AG04449 (cell line): ENCODE measurements at places on chromosomes 7 and 10.

DNA sequence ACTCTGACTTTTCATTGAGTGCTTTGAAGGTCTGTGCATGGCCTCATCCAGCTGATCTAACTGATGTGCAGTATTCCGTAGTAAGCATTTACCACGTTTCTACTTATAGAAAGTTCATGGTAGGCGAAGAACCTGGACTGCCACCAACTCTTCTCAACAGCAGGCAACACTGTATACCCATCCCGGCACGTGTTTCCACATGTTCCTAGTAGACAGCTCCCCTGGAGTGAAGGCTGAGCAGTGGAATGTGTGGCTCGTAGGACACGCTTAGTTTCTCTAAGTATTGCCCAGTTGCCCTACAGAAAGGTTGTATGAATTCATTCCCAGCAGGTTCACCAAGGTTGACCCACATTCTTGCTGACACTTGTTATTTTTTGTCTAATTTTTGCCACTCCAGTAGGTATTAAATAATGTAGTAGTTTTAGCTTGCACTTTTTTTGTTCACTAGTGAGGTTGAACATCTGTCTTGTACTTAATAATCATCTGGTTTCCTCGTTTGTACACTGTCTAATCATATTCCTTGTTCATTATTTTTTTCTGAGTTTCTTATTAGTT, 15.2 kb downstream of the PROSER2 start:
- DNase-seq = no peak

DNA sequence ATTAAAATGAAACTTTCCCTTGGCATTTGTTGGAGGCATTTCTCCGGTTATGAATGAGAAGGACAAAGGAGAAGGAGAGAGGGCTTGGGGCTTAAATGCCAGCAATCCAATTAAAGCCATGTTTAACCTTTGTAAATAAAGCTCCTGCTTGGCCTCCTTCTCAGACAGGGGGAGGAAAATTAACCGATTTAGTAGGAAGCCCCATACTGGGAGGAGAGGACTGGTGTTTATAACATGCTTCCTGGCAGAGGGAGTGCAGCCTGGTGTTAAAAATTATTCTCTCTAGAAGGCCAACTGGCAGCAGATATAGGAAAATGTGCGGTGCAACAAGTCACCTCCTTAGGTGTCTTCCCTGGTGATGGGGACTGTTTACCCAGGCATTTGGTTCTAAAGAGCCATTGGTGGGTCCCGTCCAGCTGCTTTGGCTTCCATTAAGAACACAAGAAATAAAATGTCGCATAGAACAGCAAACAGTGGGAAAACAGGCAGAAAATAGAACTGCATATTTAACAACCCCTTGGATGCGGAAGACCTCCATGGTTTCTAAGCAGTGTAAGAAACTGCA, 846.5 kb downstream of the TYW1 start:
- DNase-seq = no peak

DNA sequence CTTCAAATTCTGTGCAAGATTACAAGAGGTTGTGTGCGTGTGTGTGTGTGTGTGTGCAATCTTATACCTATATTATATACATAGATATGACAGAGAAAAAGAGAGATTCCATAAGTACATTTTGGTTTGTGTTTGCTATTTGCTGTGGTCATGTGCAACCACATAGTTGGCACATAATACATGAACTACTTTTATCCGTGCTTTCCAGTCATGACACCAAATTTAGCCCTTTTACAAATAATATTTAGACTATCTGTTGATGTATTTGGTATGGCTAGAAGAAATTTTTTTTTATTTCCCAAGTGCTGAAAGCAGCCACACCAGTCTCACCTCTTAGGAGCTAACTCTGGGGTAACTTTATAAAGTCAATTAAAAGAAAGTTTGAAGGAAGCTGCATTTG, 63.5 kb upstream of the EGFR start:
- DNase-seq = no peak

GRCh38 chr10:22003964-22004281, 393 bp upstream of the DNAJC1 start:
- no peak for DNase-seq

- no peak for DNase-seq
Measured at GRCh38 chr7:50333221-50333651, 28.7 kb downstream of the IKZF1 start.

DNA sequence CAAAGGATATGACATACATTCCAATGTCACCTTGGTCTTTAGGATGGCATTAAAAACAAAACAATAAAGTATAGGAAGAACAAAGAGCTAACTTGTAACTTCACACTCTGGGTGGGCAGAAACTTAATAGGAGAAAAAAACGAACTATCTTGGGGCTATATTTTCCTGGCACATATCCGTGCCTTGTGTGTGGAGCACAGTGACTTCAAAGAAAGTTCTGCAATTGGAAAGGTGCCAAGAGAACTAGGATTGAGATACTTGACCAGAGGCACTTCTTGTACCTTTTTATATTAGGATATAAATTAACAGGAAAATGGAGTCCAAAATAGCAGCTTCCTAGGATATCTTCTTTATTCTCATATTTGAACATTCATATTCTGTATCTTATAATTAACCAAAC, 148.4 kb downstream of the SEMA3D start:
- DNase-seq = no peak

DNA sequence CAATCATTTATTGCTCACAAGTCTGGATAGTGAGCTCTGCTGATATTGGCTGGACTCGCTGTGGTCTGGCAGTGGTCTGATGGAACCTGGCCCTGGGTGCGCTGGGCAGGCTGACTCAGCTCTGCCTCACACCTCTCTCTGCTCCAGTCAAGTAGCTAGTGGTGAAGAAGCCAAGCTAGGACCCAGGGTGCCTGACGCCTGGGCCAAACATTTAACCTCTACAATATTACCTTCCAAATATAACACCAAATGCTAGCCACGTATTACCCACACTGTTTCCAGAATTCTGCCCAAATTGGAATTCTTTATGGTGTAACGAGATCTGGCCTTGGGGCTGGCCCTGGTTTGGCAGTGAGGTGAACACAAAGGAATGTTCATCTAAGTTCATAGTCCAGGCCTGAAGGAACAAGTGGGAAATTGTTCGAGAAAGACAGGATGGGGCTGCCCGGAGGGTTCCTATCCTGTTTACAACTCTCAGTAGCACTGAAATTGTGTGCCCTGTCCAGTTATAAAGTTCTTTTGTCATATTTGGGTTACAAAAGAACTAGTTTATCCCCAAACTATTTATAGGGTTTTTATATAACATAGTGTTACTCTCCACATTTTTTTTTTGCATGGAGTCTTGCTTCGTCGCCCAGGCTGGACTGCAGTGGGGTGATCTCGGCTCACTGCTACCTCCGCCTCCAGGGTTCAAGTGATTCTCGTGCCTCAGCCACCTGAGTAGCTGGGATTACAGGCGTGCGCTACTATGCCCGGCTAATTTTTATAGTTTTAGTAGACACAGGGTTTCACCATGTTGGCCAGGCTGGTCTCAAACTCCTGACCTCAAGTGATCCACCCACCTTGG, 16.3 kb downstream of the OR2AE1 start:
- no peak for DNase-seq

GRCh38 chr7:117479225-117480054, at the start of gene CFTR:
TSS of gene CFTR (plus strand) at chr7:117480025. CDS start at chr7:117480095, 70 bp downstream.
- no peak for DNase-seq

GRCh38 chr10:90644165-90644564, 213.7 kb downstream of the HTR7 start:
- no peak for DNase-seq

DNA sequence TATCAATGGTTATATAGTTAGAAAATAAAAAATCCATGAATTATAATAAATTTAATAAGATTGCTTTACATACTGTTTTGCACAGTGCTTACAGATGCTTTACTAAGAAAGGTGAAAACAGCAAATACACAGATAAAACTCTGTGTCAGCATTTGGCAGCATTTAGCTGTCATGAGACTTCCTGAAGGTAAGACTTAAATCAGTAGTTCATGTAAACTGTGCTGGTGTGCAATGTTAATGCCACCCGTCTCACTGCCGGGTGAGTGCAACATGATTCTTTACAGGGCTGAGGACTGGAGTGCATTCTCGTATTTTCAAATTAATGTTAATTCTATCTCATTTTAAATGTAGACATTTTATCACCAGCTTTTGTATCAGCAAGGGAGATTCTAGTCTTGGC, 326.2 kb upstream of the POT1 start:
- no peak for DNase-seq

DNA sequence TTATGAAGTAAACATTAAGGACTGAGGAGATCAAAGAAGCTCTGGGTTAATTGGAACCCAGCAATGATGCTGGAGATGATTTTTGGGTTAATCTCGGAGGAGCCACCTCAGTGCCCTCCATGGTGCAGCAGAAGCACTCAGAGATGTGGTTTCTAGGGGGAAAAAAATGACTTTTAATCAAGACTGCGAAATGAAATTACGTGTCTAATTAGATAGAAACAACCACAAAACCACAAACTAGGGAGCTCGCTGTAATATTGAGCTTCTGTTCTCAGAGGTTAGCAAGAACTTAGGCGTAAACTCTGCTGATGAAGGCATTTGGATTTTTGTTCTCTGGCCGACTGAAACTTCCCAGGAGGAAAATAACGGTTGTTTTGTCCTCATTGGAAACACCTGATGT, 319.0 kb downstream of the GRID1 start:
- no peak for DNase-seq

DNA sequence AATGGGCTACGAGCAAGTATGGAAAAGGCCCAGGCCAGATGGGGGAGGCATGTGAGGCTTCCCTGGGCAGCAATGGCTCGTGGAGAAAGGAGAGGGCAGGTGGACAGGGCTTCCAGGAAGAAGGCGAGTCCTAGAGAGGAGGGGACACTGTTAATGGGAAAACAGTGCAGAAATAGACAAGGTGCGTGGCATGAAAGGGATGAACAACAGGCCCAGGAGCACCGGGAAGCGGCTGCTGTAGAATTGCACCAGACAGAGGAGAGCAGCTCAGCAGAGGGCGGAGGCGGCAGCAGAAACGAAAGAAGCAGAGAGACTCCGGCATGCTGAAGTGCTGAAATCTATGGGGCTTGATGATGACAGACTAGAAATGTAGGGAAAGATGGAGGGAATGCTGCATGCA, 102.1 kb downstream of the PIP4K2A start:
- no peak for DNase-seq

- DNase-seq = no peak
Measured at GRCh38 chr7:105707967-105708762, 126.9 kb upstream of the EFCAB10 start.

- DNase-seq = no peak
Measured at GRCh38 chr7:31775556-31775955, 88.5 kb downstream of the PPP1R17 start.

DNA sequence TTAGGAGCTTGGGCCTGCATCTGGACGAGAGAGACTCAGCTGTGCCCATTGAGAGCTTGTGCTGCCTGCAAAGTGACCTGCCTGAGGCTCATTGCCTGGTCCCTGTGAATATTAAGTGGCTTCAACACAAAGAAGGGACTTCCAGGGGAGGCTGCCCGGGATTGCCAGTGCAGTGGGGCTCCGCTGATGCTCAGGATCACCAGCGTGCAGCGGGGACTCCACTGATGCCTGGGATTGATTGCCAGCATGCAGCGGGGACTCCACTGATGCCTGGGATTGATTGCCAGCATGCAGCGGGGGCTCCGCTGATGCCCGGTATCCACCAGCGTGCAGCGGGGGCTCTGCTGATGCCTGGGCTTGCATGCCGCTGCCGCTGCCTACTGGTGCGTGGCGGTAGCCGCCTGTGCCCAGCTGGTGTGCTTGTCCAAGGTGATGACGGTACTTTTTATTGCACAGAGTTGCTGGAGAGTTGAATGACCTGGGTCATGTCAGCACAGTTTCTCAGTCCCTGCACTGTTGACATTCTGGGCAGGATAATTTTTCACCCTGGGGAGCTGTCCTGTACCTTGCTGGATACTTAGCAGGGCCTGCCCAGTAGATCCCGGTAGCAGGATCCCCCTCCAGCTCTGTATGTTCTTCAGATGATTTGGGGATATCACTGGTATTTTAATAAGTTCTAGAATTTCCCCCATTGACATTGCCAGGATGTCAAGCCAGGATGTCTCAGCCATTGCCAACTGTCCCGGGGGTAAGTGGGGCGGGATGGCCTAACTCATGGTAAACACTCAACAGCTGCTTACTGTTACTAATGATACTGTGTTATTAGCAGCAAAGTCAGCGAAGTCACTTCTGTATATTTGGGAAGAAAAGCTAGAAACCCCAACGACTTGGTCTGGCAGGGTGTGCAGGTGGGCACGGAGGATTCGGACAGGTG, 13.0 kb downstream of the DOCK1 start:
- DNase-seq = no peak

DNA sequence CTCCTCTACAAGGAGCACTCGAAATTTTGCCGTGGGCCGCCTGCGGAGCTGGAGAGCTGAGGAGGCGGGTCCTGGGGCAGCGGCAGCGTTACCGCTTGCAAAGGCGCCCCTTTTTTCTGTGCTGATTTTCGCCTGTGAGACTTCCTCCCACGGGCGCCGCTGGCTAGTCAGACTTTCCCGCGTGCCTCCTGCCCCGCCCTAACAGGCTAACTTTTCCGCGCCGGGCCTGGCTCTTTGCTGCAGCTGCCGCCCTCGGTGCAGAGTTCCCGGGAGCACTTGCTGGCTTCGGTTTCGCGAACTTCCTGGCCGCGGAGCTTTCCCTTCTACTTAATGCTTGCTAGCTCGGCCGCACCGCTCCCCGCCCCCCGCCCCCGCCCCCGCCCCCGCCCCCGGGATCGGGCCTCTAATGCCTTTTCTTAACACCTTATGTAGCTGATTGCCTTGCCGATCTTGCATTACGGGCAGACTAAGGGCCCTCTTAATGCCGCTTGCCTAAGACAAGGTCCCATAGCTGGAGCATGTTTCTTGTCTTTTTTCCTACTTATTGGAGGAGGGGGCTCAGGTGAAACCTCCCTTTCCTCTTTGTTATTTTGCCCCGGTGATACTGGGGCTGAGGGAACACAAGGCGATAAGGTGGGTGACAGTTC, 37.9 kb upstream of the RASGEF1A start:
- no peak for DNase-seq

- no peak for DNase-seq
Measured at GRCh38 chr10:132303361-132304115, 4.2 kb downstream of the STK32C start.

- no peak for DNase-seq
Measured at GRCh38 chr10:127989481-127990012, 82.6 kb downstream of the PTPRE start.

DNA sequence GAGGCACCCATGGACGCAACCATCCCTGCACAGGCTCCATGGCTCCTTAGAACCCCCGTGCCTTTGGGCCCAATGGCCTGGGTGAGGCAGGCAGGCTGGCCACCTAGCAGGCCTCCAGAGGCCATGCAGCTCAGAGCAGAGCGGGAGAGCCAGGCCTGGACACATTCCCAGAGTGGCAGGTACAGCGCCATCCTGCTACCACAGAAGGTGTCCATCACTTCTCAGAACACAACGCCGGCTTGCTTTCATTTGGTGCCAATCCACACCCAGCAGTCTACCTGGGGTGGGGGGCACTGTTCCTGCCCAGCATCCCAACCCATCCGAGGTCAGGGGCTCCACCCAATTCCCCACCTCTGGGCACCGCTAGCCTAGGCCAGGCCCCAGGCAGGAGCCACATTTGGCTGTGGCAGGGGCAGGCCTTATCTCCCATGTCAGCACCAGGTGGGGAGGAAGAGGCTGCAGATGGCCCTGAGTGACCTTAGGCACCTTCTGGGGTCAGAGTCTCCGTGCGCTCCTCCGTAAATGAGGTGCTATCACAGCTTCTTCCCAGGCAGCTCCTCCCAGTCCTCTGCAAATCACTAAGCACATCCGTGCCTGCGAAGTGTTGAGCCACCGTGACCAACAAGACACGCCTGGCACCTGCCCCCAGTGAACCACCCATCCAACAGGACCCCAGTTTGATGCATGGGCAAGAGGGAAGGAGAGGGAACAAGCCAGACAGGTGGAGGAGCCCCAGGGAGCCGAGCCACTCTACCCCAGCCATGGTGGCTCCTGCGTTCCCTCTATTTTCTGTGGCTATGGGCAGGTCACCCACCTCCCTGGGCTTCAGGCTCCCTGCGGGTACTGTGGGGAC, 14.2 kb downstream of the KCNH2 start:
- no peak for DNase-seq
